COLO829 (cell line): ENCODE measurements at places on chromosomes 4 and X.

- no peak for DNase-seq
These were observed 27.5 kb downstream of the NKX1-1 start for GRCh38 chr4:1378559-1379231.

DNA sequence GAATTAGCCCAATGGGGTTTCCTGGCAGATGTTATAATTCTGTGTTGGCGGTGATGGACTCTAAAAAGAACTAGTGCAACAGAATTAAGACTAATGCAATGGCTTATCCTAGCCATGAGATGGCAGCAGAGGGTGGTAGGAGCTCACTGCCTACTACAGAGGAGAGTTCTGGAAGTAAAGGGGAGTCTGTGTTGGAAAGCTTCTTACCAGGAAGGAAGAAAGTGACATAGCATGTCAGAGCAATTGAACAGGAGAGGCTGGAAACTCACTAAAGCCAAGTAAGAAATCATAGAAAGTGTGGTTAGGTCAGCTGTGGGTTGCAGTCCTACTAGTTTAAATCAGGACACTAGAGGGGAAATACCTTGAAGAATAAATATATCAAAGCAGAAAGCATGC lies 6.3 kb upstream of the TRPC5OS start:
- DNase-seq: peak; percentile 56

DNA sequence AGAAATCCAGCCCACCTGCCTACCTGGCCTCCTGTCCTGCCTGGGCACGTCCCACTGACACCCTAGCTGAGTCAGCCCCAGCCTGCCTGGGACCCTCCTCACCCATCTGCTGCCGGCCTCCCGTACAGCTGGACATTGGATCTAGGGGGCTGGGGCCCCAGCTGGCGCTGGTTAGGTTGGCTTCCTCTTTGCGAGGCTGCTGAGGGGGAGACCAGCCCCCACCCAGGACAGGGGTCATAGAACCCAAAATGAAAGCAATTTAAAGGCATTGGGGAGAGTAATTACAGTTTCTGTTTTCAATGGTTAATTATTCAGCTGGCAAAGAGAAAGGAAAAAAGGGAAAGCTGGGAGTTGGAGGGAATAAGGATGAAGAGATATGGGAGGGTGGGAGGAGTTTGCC lies 15.8 kb downstream of the EFNB1 start:
- no peak for DNase-seq

- DNase-seq: no peak
These were observed 22.8 kb upstream of the IL3RA start for GRCh38 chrX:1313788-1314187.

GRCh38 chrX:119647089-119647488 lies 40.9 kb upstream of the NKRF start:
- no peak for DNase-seq

GRCh38 chr4:73868206-73869129 lies 725 bp upstream of the CXCL1 start:
- DNase-seq: no peak

DNA sequence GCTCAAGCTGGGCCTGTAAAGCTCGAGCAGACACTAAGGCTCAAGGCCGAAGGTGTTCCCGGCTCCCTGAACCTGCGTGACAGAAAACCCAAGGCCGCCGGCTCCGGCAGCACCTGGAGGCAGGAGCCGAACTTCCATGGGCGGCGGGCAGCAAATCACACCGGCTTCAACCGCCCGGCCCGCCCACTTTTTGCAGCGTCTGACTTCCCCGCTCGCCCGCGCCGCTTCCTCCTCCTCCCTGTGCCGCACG lies 940 bp upstream of the NSD2 start:
- peak; percentile 28 for DNase-seq

- no peak for DNase-seq
These were observed 76.3 kb downstream of the STK32B start for GRCh38 chr4:5127556-5127955.

DNA sequence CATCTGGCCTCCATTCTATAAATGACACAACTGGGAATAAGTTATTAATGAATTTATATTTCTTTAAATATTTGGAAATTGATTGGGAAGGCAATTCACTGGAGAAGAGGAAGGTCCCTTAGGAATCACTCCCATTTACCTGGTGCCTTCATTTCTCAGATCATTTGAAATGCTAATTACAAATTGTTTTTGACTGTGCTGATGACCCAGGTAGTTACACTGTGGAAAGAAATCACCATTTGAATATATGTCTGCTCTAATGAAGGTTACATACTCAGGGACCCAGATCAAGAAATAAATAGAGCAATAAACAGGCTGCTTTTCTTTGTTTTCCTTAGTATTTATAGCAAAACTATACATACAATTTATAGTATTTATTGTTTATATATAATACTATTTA lies 1759.1 kb downstream of the ARAP2 start:
- no peak for DNase-seq

GRCh38 chrX:55129361-55129760 lies 40.5 kb downstream of the PAGE2 start:
- no peak for DNase-seq

GRCh38 chr4:99156992-99157391 lies 12.9 kb upstream of the ADH4 start:
- DNase-seq: no peak

GRCh38 chr4:84651499-84651898 lies 68.6 kb downstream of the CDS1 start:
- no peak for DNase-seq

DNA sequence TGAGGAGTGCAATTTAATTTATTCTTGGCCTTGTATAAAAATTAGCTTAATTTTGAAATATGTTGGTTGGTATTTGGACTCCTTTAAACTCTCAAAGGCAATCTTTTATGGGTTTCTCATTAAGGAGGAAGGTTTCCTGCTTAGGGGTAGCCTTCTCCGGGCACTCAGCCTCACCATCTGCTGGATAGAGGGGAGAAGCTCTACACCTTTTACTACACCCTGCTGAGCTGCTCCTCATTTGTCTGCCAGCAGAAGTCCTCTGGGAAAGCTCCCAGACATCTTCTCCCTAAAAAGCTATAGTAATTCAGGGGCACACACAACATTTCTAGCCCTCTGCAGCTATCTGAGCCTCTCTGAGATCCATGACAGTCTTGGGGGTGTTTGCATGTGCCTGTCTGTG lies 179.1 kb downstream of the SOWAHB start:
- no peak for DNase-seq

DNA sequence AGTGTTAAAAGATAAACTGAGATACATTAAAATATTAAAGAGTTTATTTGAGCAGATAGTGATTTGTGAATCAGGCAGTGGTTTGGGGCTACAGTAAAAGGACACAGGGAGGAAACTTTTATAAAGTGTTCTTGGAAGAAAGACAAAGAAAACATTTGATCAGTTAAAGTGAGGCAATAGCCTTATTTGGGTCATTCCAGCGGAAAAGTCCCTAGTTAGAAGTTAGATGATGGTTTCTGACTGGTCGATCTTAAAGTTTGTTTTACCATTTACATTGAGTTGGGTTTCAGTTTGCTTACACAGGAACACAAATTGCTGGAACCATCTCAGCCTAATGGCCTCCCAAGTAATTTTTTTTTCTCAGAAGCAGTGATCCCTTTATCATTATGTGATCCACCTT lies 69.7 kb downstream of the PPP1R2C start:
- DNase-seq: no peak

- DNase-seq: no peak
These were observed 587 bp downstream of the CD99 start for GRCh38 chrX:2691543-2692220.

GRCh38 chr4:8247047-8247930 lies 22.3 kb upstream of the HTRA3 start:
- DNase-seq: no peak

GRCh38 chr4:189767941-189768340 lies 172.7 kb upstream of the FRG1 start:
- no peak for DNase-seq

DNA sequence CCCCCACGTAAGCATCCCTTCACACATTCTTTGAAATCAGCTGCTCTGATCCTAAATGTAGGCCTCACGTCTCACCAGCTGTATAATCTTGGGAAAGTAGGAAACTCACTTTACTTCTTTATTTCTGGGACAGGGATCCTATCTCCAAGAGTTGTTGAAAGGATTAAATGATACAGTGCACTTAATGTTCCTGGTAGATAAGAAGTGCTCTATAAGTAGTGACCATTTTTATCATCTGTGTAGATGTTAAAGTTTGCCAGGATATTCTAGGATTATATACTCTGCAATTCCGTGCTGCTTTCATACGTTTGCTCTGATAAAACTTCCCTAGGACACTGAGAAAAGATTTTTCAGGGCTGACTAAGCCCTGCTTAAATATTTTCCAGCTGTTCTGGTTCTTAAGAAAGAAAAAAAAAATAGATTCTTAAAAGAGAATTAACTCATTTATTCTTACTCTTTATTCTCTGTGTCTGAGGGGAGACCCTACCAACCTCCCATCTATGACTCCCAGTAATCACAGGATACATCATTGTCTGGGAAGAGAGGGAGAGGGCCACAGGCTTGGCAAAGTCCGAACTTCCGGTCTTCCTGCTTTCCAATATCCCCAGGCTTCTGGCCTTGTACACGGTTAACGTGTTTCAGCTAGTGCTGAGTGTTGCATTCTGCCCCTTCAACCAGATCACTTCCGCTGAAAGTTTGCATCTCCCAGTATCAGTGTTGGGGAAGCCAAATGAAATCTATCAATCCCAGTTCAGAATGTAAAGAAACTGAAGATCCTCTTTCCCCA lies 269.2 kb downstream of the TRIML1 start:
- DNase-seq: peak; percentile 51

- no peak for DNase-seq
These were observed 19.3 kb upstream of the CPE start for GRCh38 chr4:165359506-165359905.

DNA sequence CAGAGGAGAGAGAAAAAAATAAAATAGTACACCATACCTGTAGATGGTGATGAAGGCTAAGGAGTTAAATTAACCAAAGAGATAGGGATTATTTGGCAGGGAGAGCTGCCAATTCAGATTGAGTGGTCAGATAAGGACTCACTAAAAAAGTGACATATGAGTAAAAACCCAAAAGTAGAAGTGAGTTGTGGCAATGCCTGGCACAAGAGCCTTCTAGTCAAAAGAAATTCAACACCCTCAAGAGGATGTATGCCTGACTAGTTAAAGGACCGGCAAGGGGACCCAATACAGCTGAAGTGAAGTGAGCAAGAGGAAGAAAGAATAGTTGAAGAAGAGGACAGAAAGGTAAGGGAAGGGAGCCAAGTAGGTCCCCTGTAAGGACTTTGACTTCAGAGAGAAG lies 34.9 kb downstream of the ELF2 start:
- no peak for DNase-seq

DNA sequence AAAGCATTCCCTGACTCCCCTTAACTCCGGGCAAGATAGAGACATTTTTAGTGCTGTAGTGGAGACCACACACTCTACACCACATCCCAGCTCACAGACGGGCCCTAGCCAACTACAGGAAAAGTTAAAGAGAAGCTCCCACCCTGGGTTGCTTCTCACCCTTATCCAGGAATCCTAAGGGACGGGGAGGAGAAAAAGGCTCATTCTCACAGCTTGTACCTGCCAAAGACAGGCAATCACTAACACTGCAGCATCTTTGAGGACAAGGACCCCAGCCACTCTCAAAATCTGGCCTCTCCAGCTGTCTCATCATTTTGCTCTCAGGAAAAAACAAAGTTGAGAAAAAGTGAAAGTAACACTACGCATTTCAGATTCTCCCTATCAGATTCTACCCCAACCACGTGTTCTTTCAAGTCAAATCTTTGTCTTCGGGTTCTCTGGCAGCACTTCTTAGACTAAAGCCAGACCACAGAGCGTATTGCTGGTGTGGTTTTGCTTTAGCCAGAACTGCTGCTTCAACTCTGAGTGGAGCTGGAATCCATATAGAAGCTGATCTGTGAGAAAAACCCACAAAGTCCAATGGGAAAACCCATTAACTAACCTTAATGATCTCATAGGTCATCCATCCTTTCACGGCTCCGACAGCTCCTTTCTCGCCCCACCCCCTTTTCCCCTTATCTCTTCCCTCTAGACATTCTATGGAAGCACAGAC lies 605.9 kb upstream of the DIPK2B start:
- peak; percentile 49 for DNase-seq

GRCh38 chr4:186557061-186557460 lies 1.7 kb upstream of the MTNR1A start:
- no peak for DNase-seq

DNA sequence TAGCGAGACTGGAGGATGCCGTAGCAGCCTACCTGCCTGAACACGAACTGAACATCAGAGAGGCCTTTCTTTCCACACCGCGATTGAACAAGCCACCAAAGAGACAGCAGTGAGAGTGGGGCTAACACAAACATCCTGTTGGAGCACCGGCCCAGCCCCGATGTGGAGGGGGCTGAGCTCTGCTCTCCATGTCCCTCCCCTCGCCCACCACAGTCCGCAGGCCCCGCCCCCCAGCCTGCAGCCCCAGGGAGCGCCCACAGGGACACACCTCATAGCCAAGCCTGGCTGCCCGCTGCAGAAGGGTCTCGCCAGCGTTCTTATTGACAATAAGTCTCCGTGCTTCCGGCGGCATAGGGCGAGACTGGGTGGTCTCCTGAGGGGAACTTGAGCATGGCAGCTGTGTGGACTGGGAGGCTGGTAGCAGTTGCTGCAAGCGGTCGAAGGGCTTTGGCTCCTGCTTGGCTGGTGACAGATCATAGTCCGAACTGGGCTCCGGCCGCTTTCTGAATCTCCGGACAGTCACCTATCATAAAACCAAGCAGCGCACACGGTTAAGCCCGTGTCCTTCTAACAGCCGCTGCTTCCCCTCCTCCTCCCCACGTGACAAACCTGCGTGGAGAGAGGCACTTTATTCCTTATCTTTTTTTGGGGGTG lies 35.8 kb downstream of the BCOR start:
- DNase-seq: no peak

- no peak for DNase-seq
These were observed 7.3 kb upstream of the RAB9B start for GRCh38 chrX:103839404-103839803.

- peak; percentile 62 for DNase-seq
These were observed 1.2 kb downstream of the PNPLA4 start for GRCh38 chrX:7925867-7926472.

DNA sequence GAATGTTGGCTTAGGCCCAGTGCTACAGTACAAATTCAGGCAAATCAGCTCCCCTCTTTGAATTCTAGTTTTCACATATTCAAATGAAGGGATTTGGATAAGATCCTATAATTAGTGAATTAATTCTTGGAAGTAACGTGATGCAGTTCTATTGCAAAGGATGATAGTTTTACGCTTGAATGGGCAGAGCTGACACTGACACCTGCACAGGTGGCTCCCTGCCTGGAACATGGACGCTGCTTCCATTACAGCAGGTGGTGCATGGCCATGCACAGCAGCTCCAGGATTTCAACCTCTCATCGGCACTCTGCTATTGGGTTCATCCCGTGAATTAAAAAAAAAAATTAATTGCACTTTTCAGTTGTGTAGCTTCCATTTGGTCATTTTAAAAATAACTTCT lies 28.4 kb upstream of the RPS6KA6 start:
- no peak for DNase-seq

DNA sequence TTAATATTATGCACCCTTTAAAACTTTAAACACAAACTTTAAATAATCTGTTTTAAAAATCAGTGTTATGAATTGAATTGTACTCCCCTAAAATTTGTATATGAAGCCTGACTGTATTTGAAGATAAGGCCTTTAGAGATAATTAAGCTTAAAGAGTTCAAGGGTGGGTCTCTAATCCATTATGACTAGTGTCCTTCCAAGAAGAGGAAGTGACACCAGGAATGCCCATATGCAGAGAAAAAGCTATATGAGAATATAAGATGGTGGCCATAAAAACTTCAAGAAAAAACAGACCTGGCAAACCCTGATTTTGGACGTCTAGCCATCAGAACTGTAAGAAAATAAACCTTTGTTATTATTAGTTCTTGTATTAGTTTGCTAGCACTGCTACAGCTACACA lies 29.0 kb downstream of the UGT2A2 start:
- DNase-seq: no peak
